ENCODE measurements at places on chromosomes 13 and 19.
A peak's percentile ranks its signal among the peaks of the same experiment; 100 is the strongest.

- DNase-seq = no peak
These were observed 180.5 kb downstream of the COL4A1 start for GRCh38 chr13:110126391-110126961.

- DNase-seq = no peak
These were observed 16.0 kb upstream of the GNA15 start for GRCh38 chr19:3119693-3120380.

- peak; percentile 20 for DNase-seq
These were observed 483.2 kb downstream of the EFNB2 start for GRCh38 chr13:106052200-106052767.

- DNase-seq = peak; percentile 6
These were observed 285.6 kb downstream of the MTUS2 start for GRCh38 chr13:29105779-29106178.

GRCh38 chr13:28140433-28141125, 2.2 kb downstream of the PAN3 start:
- no peak for DNase-seq

- no peak for DNase-seq
These were observed 43.5 kb downstream of the NEK5 start for GRCh38 chr13:52085421-52085820.

- no peak for DNase-seq
These were observed 3.1 kb downstream of the KISS1R start for GRCh38 chr19:920051-920864.

GRCh38 chr13:113148940-113149503, 9.4 kb upstream of the PROZ start:
- no peak for DNase-seq

DNA sequence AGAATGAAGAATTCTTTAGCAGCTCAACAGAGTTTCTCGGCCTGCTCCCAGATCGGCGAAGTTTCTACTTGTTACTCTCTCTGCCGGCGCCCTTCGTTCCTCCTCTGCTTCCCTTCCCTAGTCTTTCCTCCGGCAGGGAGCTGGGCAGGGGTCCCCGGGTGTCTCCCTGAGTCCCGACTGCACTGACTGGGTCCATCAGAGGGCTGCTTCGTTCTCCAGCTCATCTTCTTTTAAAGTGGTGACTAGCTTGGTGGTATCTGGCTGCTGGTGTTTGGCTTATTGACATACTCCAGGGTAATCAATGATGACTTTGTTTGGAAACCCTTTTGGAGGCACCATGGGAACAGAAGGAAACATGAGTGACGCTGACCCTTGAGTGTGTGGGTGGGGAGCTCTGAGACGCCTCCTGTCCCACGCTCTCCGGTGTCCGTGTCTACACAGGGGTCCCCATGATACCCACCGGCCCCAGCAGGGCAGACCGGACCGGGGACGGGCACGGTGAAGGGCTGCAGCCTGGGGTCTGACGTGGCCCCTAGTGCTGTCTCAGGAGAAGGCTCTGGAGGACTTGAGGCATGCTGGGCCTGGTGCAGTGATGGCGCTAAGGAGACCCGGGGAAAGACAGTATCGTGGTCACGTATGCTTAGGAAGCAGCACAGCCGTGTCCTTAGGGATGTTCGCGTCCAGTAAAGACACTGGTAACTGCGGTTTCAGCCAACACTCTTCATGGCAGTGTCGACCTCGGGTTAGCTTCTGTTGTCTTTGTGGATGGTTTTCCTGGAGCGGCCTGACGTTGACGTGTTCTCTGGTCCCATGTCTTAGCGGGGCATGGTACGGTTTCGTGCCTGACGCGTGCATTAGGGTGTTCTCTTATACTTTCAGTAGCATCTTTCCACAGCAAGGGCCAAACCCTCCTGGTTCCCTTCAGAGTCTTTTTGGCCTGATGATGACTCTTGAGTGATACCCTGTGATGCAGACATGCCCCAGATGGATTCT, 23.8 kb downstream of the NAXD start:
- DNase-seq = peak; percentile 35

DNA sequence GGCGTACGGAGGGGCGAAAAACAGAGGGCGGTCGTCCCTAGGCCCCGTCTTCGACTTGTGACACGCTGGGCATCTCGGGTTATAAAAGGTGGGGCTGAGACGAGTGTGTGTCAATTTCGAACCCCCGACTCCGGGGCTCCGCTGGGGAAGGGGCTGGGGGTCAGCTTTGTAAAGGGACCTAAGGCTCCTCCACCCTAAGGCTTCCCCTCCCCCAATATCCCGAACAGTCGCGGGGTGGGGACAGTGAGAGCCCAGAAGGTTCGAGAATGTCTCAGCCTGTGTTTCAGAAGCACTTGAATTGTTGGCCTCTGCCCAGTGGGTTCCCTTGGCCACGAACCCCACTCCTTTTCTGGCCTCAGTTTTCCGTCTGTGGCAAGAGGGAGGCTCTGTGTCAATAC, 450 bp downstream of the SELENOW start:
- peak; percentile 48 for DNase-seq

- no peak for DNase-seq
These were observed 46.4 kb upstream of the FAM216B start for GRCh38 chr13:42735010-42735409.

- DNase-seq = no peak
These were observed 30.6 kb downstream of the SYDE1 start for GRCh38 chr19:15137777-15138176.

- no peak for DNase-seq
These were observed 24.3 kb upstream of the CEACAM21 start for GRCh38 chr19:41551711-41552110.

DNA sequence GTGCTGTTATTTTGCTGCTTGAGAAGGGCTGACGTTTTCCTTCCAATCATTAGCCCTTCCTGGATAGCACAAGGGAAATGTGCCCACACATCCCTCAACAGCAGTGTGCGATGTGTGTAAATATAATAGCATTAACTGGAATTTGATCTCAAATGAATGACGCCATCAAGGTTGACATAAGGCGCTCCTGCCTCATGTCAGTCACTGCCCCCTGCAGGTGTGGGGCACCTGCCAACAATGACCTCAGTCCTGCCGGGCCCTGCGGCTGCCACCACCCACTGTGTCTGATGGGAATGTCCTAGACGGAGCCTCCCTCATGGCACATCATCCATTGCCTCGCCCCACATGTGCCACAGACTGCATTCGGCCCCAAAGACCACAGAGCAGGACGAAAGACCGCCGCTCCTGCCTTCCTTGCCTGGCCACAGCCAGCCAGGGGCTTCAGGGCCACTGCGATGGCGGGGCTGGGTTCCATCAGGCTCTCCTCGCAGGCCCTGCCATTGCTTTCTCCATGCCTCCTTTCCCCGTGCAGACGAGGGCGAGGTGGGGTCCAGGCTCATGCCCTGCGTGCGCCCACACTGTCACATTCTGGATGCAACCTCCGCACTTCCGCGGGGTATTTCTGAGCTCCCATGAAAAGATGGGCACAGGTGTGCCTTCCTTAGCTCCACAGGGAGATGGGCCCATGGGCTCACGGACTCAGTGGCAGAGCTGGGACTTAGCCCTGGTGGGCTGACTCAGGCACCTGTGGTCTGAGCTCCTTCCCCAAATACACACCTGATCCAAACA, 146.7 kb downstream of the SOX1 start:
- no peak for DNase-seq

GRCh38 chr13:97004096-97004876, 10.0 kb upstream of the OXGR1 start:
- no peak for DNase-seq

- DNase-seq = no peak
These were observed 2.8 kb downstream of the MYADM start for GRCh38 chr19:53870485-53870844.

DNA sequence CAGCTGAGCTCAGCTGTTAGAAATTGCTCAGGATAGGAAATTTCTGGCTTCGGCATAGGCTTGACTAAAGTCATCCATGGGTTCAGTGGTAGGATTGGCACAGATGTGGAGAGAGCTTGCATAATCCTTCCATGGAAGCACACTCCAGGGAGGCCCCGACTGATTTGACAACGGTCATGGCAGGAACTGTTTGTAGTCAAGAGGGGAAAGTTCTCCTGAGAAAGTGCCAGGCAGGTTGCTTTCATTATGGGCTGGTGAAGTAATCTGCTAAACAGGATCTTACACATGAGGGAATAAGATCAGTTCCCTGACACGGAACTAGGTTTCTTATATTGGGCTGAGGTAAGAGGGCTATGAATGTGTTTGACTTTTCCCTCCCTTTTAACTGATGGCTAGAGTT, 120.1 kb downstream of the RGCC start:
- DNase-seq = no peak

DNA sequence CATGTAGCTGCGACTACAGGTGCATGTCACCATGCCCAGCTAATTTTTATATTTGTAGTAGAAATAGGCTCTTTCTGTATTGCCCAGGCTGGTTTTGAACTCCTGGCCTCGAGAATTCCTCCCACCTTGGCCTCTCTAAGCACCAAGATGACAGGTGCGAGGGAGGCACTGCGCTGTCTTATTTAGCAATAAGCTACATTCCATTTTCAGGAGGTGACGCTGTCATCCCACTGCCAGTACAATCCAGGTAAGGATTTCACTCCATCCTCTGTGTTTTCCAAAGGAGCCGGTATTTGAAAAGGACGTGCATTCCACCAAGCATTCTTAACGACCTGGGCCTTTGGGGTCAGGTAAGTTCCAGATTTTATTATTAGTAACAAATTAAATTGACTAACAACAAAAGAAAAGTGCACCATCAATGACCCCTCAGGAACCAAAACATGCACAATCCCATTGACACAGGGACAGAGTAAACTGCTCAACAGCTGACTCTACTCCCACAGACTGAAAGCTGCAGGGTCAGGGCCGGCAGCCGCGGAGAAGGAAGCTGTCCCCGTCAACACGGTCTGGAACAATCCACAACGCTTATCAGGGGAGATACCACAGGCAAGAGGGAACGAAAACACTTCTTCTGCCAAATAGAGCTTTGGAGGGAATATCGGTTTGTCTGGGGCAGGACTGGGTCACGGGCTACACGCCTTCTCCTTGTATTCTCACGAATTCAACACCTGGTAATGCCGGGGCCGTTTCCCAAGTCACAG, 82.8 kb downstream of the INSR start:
- no peak for DNase-seq

DNA sequence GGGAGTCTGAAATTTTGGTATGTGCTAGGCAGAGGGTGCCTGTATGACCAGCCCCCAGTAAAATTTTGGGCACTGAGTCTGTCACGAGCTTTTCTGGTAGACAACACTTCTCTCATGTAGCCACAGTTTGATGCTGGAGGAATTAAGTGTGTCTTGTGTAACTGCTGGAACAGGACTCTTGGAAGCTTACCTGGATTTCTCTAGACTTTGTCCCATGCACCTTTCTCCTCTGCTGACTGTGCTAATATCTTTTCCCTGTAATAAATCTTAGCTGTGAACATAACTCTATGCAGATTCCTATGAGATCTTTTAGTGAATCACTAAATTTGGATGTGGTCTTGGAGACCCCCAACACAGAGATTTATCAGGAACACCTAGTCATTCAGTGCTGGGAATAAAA, 13.8 kb downstream of the RNF6 start:
- no peak for DNase-seq

GRCh38 chr13:39607876-39608275, 4.9 kb upstream of the LHFPL6 start:
- DNase-seq = no peak

DNA sequence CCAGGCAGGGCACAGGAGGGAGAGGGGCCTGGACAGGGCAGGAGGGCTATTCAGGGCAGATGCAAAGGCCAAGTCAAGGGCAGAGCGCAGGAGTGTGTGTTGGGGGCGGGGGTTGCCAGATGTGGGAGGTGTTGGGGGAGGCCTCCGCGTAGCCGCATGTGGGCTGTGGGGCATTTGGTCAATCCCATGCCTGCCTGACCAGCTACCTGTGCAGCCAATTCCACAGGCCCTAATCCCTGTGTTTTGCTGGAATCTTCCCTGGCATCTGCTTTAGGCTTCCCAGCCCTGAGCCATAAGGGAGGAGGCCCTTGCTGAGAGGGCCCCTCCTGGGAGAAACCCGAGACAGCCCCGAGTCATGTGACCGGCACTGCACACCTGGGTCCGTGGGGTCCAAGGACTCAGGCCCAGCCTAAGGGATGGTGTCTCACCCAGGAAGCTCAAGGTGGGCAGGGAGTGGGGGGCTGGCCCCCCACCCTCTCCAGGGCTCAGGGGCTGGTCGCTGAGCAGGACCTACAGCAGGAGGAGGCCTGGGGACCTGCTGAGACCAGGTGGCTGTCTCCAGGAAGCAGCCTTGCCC, 20.3 kb downstream of the RFX1 start:
- DNase-seq = no peak

GRCh38 chr13:41456768-41457588, at the start of gene RGCC:
Gene RGCC, plus strand, starts transcription at chr13:41457550. Its CDS starts 158 bp downstream, at chr13:41457708.
- peak; percentile 85 for DNase-seq

GRCh38 chr19:41997121-41997850, 3.3 kb upstream of the ATP1A3 start:
- DNase-seq = peak; percentile 62

DNA sequence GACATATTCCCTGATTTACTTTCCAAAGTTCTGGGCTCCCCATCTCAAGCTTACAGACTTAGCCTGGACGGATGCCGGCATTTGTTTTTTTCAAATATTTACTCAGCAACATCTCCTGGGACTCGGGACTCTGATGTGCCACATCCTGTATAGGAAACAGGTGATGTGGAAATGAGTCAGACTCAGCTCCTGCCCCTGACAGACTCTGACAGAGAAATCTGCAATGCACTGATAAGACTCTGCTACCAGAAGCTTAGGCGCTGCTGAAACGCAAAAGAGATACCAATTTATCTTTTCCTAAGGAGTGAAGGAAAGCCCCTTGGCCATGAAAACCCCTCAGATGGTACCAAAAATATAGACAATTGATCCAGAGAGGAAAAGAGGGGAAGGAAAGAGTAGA, 16.2 kb downstream of the LAIR2 start:
- DNase-seq = no peak

- peak; percentile 76 for DNase-seq
These were observed 2.9 kb upstream of the HOOK2 start for GRCh38 chr19:12778017-12778904.

DNA sequence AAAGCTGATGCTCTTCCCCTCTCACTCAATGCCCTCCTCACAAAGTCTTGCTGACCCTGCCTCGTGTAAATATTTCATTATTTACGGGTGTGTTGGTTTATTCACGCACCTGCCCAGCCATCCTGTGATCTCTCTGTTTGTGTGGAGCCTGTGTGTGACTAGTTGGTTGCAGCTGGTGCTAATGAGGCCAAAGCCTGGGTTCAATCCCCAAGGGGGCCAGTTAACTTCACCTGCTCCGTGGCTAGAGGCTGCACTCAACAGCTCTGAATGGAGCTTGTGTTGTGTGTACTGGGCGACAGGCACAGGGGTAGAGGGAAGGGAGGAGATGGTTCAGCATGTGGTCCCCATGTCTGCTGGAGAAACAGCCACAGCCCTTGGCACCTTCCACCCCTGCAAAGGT, 109.5 kb downstream of the DNAJC15 start:
- no peak for DNase-seq

Data from SK-N-SH (cell line).